ENCODE measurements at places on chromosomes 7 and 10.
A peak's percentile ranks its signal among the peaks of the same experiment; 100 is the strongest.

- DNase-seq, result no peak
Observed at GRCh38 chr7:123612024-123612423, 10.4 kb downstream of the ASB15 start.

GRCh38 chr10:130636313-130636930 lies 500.2 kb downstream of the GLRX3 start:
- DNase-seq, result no peak

GRCh38 chr7:81704595-81704994 lies 65.3 kb downstream of the HGF start:
- DNase-seq, result no peak

GRCh38 chr7:158296798-158297104 lies 290.9 kb downstream of the PTPRN2 start:
- no peak for DNase-seq

DNA sequence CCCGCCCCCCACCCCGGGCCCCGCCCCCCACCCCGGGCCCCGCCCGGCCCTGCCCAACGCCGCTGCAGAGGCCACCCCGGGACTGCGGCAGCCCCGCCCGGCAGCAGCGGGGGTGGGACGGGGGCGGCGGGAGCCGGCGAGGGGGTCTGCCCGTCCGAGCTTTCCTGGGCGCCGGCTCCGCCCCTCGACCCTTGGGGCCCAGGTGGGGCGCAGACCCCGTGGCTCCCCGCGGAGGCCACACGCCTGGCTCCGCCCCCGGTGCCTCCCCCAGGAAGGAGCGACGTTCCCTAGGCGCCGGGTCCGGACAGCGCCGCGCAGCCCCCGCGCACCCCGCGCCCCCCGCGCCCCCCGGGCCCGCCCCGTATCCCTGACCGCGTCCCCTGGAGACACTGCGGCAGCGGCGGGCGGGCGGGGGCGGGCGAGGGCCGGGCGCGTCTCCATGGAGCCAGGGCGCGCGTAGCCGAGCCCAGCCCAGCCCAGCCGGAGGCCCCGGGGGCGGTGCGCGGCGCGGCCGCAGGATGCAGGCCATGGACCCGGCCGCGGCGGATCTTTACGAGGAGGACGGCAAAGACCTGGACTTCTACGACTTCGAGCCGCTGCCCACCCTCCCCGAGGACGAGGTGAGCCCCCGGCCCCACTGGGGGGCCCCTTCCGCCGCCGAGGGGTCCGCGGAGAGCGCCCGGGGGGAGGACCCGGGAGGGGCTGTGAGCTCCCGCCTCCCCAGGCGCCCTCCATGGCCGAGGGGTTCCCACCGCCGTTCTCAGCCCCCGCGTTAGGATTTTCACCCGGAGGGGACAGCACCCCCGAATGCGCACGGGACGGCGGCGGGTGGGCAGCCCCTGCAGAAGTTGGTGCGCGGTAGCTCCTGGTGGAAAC lies at the start of gene KNDC1:
TSS of gene KNDC1 (plus strand) at position 270 of the 876 bp plus-strand sequence. CDS start at position 519, 249 bp downstream.
- DNase-seq, result no peak

GRCh38 chr10:27104919-27105318 lies 4.6 kb upstream of the ANKRD26 start:
- DNase-seq, result no peak

GRCh38 chr7:88200789-88201188 lies 19.0 kb downstream of the SRI start:
- peak; percentile 92 for DNase-seq
